Glomerular endothelial cell (primary cell): ENCODE measurements at places on chromosomes 4 and X. TPM values are rescaled to one million over a fixed set of nuclear protein-coding genes. Genes with fewer than 3 reads are reported as not detected.

GRCh38 chr4:20901851-20902250 is 201.6 kb downstream of the PACRGL start:
- no peak for DNase-seq

- DNase-seq: no peak
These were observed 557 bp downstream of the PIGG start for GRCh38 chr4:499567-499966.

- no peak for DNase-seq
These were observed 6.2 kb upstream of the IQSEC2 start for GRCh38 chrX:53287493-53288138.

The LINC00632 gene
- 3.9 and 7.2 TPM in 2 replicates for total RNA-seq

The ITIH6 gene
- total RNA-seq: under 0.01 TPM in 1 of 2 replicates, not detected in the other

The CLGN gene
- total RNA-seq: 1.2 and 7.6 TPM in 2 replicates
